ENCODE measurements at places on chromosomes 6 and 20.
A peak's percentile ranks its signal among the peaks of the same experiment; 100 is the strongest.

GRCh38 chr20:34415079-34415478, 52.0 kb downstream of the ITCH start:
- peak; percentile 46 for DNase-seq

- DNase-seq = no peak
These were observed 56.4 kb downstream of the ADTRP start for GRCh38 chr6:11722220-11722619.

- peak; percentile 43 for DNase-seq
These were observed 209.7 kb upstream of the SUPT3H start for GRCh38 chr6:45587229-45588060.

DNA sequence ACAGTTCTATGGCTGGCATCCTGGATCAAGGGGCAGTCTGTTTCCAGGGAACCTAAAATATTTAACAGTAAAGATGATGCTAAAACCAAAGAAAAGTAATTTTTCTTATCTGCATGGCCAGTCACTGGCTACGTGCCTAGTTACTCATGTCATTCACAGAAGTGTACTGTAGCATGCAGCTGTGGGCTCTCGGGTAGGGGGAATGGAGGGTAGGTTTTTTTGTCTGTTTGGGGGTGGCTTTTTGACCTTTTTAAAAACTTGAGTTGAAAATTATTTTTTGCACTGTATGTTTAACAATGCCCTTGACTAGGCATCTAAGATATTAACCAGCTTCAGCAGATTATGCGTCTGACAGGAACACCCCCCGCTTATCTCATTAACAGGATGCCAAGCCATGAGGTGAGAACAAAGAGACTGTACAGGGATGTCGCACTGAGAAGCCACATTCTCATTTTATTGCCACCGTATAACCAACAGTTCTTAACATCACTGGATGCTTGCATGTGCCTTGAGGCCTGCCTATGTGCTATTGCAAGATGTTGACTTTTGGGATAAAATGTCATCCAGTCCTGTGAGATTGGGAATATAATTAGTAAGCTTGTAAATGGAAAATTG, 30.3 kb upstream of the MAPK13 start:
- no peak for DNase-seq

- DNase-seq = no peak
These were observed 28.3 kb downstream of the CDH4 start for GRCh38 chr20:61280217-61280980.

- DNase-seq = no peak
These were observed at the start of gene COL9A3 for GRCh38 chr20:62816884-62817873. TSS of gene COL9A3 (plus strand) at chr20:62817050. CDS start at chr20:62817065, 15 bp downstream.

DNA sequence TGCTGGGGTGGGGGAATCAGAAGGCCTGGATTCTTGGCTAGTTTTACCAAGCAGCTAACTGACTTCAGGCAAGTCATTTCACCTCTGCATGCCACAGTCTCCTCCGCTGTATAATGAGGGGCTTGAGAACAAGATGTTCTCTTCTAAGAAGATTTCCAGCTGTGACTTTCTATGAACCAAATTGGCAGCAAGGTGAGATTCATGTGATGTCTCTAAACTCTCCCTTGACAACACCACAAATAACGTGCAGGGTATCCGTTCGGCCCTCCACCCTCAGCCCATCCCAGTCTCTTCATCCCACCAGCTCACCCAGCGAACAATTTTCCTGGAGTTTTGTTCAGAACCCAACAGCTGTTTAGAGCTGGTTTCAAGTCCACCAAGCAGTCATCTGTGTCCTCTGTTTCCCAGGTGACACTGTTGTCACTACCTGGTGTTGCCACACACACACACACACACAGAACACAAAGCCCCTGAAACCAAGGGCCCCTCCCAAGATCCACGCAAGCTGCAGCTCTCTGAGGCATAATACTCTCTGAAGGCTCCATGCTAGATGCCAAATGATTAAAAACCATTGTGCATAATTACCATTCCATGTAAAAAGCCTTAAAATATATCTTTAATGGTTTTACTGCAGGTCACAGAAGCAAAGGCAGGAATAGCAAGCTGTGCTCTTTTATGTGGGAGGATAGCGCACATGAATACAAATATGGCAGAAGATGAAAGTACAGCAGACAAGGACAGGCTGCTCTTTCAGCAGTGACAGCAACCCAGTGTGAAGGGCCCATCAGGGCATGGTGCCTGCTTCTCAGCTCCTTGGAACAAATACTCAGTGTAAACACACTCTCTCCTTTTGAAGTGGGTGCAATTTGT, 48.2 kb downstream of the ARHGAP18 start:
- no peak for DNase-seq

DNA sequence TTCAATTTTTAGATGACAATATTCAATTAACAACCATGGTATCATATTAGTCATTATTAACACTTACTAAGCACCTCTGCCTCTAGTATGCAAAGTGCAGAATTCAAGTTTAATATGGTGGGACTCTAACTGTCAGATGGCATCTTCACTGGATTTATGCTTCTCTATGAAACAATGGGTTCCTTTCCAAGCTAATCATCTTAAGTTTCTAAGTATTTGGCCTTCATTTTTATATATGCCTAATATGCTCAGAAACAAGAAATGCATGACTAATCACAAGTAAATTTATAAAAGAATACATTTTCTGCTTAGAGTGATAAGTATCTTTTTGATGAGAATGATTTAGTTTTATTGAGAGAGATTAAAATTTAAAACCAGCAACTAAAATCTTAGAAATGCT, 144.7 kb downstream of the HIVEP2 start:
- no peak for DNase-seq

DNA sequence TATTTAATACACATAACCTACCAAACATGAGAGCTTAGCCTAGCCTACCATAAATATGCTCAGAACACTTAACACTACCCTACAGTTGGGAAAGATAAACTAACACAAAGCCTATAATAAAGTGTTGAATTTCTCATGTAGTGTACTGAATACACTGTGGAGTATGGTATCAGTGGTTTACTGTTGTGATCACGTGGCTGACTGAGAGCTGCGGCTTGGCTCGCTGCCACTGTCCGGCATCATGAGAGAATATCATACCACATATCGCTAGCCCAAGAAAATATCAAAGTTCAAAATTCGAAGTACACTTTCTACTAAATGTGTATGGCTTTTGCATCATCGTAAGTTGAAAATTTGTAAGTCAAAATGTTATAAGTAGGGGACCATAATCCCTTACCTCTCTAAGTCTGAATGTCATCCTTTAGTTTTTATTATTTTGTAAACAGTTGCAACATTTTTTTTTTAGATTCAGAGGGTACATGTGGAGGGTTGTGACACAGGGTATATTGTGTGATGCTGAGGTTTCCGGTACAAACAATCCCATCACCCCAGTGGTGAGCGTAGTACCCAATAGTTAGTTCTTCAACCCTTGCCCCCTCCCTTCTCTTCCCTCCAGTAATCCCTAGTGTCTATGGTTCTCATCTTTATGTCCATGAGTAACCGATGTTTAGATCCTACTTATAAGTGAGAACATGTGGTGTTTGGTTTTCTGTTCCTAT, 14.6 kb upstream of the TAAR1 start:
- no peak for DNase-seq

DNA sequence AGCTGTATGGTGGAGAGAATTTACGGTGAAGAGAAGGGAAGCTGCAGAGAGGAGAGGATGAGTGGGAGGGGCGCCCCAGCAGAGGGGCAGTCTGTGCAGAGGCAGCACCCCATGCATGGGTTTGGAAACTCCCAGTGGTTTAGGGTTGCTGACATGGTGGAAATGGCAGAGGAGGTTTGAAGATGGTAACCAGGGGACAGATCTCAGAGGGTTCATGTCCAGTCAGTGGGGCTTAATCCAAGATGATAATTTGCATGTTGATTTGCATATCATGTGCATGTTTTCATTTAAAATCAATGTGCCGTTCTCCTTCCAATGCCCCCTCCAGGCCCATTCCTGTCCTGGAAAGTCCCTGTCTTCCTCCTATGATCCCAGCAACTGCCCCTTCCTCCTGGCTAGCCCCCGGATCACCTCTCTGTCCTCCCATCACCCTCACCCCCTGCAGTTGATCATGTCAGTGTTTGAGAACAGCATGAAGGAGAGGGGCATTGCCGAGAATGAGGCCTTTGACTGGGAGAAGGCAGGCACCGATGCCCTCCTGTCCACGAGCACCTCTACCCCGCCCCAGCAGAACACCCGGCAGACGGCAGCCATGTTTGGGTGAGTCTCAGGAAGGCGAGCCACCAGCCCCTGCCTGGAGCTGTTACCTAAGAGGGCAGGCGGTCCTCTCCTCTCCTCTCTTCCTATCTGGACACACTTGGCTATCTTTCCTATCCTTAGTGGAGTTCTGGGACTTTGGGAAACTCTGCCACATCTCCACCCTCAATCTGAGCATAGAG, 14.3 kb downstream of the TTBK1 start:
- no peak for DNase-seq

DNA sequence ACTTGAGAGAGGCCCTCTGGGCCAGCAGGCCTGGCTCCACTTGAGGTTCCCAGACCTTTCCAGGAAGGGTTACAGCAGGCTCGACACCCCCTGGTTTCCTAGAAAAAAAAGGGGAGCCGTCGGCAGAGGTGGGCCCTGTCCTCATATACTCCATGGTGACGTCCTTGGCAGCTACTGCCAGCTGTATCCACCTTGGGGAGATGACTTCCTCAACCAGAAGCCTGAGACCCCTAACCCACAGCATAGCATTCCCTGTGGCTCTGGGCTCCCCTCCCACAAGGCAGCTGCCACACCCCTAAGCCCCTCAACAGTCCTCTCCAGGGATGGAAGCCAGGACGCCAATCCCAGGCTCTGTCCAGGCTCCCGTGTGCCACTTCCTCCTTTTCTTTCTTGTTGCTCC, 294.8 kb downstream of the CDC5L start:
- no peak for DNase-seq

DNA sequence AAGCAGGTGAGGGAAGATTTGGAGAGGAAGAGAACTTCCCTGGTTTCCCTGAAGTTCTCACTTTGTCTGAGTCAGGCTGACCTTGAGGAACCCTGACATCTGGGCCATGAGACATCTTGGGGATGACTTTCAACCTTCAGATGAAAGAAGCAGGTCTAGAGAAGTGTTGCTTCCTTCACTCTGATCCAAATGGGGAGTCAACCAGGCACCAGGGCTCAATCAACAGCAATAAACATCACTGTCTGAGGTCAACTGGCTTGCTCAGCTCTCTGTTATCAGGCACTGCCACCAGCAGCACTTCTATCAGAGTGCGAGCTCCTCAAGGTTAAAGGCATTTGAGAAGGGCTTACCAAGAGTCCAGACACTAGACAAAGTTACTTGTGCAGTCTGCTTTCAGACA, 6.3 kb downstream of the ACOT8 start:
- DNase-seq = no peak

All from epithelial cell of esophagus (primary cell).